ENCODE measurements at places on chromosomes 16 and 17.
A peak's percentile ranks its signal among the peaks of the same experiment; 100 is the strongest.

DNA sequence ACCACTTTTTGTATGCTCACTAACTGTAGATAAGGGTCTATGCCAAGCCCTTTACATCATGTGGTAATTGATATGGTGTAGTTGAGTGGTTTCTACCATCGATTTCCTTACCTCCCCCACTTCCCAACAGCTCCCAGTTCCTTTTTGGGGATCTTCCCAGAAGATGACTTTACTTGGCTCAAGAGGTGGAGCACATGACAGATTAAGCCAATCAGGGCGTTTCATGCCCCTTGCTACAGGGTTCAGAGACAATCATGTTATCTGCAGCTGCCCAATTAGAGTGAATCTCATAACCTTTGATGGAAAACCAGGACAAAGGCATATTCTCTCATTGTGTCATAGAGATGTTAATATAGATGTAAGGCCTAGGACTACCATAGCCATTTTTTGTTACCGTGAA, 16.2 kb upstream of the BMERB1 start:
- DNase-seq = no peak

DNA sequence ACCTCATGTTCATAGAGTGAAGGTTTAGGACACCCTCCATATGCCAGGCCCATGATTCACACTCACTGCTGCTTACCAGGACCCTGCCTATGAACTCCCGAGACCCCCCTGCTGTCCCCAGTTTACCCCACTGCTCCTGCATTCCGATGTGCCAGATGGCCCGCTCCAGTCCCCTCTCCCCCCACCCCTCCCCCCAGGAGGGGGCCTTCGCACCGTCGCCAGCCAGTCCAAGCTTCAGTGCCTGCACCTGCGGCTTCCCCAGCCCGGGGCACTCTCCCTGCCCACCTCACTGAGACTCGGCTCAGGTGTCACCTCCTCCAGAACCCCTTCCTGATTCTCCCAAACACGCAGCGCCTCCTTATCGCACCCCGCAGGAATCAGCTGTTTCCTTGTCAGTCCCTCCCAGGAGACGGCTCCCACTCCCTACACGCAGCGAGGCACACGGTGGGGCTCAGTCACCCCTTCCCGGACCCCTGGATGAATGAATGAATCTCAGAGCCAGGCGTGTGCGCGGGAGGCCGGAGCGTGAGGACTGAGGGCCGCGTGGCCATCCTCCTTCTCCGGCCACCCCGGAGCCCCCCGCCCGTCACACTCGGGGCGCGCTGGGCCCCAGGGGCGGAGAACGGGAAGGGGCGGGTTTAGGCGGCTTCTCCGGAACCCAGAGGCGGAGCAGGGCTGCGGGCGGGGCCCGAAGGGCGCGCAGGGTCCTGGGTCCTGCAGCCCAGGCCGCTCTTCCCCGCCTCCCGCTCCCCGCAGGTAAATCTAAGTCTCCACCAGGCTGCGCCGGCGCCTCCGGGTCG, 1.6 kb downstream of the MYO1C start:
- DNase-seq = peak; percentile 64

DNA sequence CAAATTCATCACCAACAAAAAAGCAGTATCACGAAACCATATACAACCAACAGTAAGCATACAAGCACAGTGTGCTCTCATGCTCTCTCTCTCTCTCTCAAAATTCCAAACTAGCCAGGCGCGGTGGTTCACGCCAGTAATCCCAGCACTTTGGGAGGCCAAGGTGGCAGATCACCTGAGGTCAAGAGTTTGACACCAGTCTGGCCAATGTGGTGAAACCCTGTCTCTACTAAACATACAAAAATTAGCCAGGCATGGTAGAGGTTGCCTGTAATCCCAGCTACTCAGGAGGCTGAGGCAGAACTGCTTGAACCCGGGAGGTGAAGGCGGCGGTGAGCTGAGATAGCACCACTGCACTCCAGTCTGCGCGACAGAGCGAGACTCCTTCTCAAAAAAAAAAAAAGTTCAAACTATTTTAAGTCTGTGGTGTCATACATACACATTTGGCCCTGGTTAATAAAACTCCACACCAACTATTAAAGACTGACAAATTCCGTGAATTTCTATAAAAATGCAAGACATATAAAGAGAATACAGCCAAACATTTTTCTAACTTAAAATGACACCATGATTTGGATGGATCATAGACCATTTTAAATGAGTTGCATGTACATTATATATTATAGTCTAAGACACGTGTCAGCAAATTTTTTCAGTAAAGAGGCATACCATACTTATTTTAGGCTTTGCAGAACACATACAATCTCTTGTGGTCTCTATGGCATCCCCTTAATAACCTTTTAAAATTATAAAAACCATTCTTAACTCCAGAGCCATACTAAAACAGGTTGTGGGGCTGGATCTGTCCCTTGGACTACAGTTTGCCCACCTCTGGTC, 30.9 kb downstream of the GLG1 start:
- DNase-seq = no peak

DNA sequence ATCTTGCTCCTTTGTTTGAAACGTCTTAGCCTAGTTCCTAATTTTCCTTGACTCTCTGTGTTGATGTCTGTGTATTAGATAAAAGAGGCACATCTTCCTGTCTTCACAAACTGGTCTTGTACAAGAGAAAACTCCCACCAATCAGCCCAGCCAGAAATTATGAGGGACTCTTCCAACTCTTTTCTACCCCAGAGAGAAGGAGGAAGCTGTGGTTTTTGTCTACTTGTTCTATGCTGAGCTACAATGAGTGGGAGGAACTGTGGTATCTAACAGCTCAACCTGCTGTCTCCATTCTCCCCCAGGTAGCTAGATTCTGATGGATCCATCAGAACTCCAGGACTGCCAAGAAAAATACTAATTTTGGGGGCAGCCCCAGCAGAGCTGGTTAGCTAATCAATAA, 392.5 kb downstream of the HS3ST3B1 start:
- DNase-seq = no peak

- DNase-seq = no peak
Observed at GRCh38 chr17:44241106-44241624, 21.7 kb upstream of the UBTF start.

DNA sequence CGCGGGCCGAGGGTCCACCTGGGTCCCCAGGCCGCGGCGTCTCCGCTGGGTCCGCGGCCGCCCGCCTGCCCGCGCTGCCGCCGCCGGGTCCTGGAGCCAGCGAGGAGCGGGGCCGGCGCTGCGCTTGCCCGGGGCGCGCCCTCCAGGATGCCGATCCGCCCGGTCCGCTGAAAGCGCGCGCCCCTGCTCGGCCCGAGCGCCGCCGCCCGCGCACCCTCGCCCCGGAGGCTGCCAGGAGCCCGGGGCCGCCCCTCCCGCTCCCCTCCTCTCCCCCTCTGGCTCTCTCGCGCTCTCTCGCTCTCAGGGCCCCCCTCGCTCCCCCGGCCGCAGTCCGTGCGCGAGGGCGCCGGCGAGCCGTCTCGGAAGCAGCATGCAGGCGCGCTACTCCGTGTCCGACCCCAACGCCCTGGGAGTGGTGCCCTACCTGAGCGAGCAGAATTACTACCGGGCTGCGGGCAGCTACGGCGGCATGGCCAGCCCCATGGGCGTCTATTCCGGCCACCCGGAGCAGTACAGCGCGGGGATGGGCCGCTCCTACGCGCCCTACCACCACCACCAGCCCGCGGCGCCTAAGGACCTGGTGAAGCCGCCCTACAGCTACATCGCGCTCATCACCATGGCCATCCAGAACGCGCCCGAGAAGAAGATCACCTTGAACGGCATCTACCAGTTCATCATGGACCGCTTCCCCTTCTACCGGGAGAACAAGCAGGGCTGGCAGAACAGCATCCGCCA, 504 bp downstream of the FOXC2 start:
- no peak for DNase-seq

DNA sequence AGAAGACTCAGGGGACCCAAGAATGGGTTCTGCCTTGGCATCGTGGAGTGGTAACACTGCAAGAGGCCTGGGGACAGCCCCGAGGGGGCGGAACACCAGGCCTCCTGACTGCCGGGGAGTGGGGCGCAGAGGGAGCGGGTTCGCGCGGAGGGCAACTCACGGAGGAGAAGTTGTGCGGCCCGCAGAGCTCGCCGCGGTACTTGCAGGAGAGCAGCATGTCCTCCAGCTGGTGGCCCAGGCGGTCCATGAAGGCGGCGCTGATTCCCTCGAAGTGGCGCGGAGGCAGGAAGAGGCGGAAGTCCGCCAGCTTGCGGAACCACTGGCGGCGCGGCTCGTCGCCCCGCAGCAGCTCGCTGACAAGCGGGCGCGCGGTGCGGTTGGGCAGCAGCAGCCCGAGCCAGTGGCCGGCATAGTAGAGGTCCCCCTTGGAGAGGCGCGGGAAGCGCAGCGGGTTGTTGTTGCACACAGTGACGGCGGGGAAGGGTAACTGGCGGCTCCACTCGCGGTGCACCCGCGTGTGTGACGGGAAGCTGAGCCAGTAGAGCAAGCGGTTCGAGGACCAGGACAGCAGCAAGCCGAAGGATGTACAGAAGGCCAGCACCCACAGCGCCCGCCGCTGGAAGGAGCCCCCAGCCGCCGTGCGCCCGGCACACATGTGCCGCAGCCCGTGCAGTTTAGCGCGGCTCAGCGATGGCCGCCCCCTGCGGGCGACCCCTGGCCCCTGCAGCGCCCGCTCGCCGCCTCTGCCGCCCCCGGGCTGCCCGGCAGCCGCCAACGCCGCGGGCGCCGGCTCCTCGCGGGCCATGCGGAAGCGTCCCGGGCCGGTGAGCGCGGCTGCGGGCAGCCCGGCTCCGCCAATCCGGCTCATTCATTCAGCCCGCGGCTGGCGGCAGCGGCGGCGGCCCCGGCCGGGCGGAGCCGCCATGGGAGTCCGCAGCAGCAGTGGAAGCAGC, 1.6 kb downstream of the ASIC2 start:
- no peak for DNase-seq

GRCh38 chr16:23149267-23149992, at the start of gene USP31:
Gene USP31 (minus strand): TSS chr16:23149452. CDS start chr16:23149270, 182 bp downstream.
- peak; percentile 96 for DNase-seq

GRCh38 chr16:80667925-80668324, 127.1 kb downstream of the DYNLRB2 start:
- no peak for DNase-seq

Data from NCI-H2171 (cell line).